NCI-H1930 (cell line): ENCODE measurements at places on chromosomes 1 and 21.
A peak's percentile ranks its signal among the peaks of the same experiment; 100 is the strongest.

- no peak for DNase-seq
Observed at GRCh38 chr1:225897595-225898514, 8.9 kb upstream of the LEFTY1 start.

DNA sequence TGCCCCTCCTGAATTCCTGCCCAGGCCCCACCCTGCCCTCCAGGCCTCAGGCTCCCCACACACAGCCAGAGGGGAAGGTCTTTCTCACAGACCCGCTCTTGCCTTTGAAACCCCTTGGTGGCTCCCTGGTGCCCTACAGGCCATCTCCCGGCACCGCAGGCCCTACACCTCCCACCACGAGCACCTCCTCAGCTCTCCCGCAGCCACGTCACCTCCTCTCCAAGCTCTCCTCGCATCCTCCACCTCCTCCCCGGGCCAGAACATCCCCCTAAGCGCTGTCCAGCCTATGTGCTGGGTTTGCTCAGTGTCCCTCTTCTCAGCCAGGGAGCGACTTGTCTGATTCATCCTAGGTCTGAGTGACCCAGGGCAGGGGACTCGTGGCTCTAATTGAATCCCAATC, 66.4 kb downstream of the DMRTB1 start:
- DNase-seq: no peak

- DNase-seq: no peak
Observed at GRCh38 chr1:147840909-147841308, 61.7 kb upstream of the GJA8 start.

- DNase-seq: no peak
Observed at GRCh38 chr1:109484519-109484975, 842 bp downstream of the ATXN7L2 start.

DNA sequence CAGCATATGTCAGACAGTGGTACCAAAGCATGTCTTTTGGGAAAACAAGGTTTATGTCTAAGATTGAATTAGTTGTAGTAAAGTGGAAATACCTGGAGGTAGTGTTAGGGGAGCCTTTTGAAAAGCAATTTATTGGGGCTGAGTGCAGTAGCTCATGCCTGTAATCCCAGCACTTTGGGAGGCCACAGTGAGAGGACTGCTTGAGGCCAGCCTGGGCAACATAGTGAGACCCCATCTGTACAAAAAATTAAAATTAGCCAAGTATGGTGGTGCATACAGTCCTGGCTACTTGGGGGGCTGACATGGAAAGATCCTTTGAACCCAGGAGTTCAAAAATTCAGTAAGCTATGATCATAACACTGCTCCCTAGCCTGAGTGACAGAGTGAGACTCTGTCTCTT, 7.3 kb downstream of the ZMPSTE24 start:
- DNase-seq: no peak

GRCh38 chr1:158362482-158362881, 8.8 kb downstream of the CD1E start:
- DNase-seq: no peak

GRCh38 chr1:8496473-8496872, 178.6 kb downstream of the SLC45A1 start:
- no peak for DNase-seq

DNA sequence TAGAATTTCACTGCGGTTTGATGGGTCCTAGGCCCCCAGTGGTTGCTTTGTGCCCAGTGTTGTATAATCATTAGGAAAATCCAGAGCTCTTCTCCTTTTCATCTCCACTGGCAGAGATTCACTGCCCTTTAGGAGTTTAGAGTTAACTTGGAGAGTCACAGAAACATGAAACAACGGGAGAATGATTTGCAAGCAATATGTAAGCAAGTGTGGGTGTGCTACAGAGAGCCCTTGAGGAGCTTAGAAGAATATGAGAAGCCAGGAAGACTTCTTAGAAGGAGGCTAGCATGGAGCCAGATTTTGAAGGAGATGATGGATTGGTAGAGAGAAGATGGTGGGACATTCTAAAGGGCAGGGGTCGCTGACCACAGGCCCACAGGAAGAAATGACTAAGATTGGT, 327.3 kb downstream of the ZNF326 start:
- DNase-seq: no peak

DNA sequence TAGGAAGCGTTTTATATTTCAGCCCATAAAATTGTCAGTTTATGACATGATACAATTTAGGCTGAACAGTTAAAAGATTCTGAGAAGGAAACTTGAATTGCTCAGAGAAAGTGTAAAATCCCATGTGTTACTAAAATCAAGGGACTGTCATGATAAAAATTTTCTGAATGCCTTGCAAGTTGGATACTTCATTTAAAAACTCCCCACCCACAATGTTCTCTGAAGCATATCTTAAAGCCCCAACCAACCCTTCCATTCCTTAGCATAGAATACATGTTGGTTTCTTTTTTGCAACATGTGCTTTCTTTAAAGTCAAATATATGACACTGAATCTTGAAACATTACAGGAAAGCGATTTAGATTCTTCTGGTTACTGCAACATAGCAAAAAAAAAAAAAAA, 97.4 kb downstream of the MRPL39 start:
- no peak for DNase-seq

GRCh38 chr1:226401355-226402303, 6.3 kb downstream of the PARP1 start:
- no peak for DNase-seq

DNA sequence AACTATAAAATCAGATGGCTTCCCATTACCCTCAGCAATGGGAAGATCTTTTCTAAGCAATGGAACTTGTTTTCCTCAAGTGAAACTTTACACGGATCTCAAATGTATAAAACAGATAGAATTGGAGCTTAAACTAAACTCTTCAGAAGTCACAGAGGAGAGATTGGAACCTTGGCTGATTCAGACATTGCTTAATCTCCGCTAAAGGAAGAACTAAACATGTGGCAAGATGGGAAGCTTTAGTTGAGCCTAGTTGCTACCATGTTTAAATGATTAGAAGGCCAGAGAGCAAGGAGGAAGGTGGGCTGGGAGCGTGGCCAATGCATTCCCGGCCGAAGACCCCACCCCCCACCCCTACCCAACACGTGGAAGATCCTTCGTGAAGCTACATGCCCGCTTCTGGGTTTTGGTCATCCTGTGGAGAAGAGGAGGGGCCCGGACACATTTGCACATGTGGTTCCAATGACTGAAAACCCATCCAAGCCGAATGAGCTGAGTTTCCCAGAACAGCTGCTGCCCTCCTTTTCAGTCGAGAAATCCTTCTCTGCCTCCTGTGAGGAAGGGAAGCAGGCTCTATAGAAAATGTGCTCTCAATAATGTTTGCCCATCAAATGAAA, 164.3 kb downstream of the MIS18A start:
- DNase-seq: no peak

- DNase-seq: no peak
Observed at GRCh38 chr1:155850345-155850744, 6.7 kb downstream of the GON4L start.

DNA sequence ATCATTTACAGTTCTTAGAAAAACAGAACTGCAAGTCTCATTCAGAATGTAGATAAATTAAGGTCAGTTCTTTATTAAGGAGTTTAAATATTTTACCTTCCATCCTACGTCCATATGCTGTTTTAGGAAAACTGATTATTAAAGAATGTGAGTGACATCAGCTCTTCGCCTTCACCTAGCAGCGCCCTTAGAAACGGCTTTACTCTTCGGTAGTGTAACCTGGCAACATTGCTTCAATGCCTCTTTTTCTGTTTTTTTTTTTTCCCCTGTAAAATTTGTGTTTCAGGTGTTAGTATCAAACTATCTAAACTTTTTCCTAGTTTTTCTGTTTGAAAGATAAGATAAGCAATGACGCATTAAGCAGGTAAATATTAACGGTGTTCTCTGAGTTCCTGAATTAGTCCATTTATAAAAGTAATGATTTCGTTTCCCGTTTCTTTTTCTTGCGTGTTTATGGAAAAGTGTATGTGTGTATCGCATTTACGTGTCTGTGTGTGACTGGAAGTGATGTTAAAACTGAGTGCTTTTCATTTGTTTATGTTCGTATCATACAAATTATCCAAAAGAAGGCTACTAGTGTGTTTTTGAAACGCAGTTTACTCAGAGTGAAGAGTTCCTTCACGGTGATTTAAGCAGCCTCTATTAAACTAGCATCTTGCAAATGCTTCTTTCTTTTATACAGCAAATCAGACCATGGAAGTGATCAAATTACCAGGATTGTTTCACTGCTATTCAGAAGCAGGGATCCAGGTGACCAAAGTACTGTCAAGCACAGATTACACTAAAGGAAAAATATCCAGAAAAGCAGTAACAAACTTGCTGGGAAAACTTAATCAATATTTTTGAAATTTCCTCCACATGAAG, 139.0 kb downstream of the SDCCAG8 start:
- DNase-seq: no peak

DNA sequence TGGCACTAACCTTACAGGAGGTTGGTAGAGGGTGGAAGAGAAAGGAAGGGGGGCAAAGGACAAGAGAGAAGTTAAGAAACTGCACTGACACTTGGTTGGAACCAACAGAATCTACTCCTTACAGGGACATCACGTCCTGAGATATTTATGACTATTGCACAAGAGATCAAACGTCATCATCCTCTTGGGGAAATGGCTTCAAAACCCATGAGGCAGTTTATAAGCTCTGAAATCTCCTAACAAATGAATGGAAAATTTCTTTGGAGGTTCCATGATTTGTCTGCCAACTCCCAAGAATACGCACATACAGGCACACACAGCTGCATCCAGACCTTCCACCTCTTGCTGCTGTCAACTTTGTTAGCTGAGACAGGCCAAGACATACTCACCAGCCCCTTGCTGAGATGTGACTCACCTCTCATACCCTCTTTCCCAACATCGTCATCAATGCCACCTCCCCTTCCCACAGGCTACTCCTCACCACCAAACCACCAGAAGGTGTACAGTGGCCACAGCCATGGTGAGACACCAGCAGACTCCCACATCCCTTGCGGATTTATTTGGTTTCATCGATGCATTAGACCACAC, 135.5 kb downstream of the SETD4 start:
- no peak for DNase-seq

DNA sequence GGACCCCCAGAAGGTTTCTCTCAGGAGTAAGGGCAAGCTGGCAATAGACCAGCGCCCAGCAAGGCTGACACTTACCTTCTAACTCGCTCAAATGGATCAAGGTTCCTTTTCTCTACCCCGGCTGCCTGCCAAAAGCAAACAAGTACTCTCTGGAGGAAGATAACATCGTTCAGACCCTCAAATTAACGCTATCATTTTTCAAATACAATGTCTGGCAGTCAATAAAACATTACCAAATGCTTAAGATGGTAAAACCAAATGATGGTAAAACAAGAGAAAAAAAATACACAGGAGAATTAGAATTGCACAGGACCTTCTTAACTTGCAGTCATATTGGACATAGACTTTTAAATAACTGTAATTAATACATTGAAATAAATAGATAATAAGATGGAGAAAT, 148.1 kb downstream of the SPATA46 start:
- DNase-seq: no peak

- no peak for DNase-seq
Observed at GRCh38 chr1:69321311-69321710, 246.4 kb upstream of the LRRC7 start.

GRCh38 chr1:205348554-205349487, 7.9 kb downstream of the KLHDC8A start:
- DNase-seq: no peak

DNA sequence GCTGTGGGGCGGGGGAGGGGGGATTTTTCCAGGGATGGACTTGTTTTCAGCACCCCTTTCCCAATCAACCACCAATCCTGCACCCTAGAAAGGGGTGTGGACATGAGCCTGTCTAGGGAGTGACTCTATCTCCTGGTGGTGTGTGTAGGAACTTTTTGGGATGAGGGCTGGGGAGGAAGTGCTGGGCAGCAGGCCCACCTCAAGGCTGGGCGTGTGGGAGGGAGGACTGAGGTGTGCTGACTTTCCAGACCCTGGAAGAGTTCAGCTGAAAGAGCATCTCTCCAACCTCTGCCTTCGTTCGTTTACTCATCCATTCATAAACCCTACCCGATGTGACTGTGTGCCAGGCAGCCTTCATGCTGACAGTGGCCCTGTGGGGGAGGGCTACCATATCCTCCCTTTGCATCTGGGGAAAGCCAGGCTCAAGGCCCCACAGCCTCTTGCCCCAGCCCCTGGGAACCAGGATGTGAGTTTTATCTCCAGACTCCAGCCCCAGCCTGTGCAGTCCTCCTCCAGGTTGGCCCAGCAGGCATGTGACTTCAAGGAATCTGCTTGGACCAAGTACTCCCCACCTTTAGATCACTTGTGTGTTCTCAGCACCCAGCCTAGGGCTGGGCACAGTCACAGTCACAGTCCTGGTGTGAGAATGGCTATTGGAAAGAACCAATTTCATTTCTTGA, 6.7 kb downstream of the KNCN start:
- no peak for DNase-seq

GRCh38 chr1:170620164-170620563, 43.8 kb upstream of the PRRX1 start:
- no peak for DNase-seq

DNA sequence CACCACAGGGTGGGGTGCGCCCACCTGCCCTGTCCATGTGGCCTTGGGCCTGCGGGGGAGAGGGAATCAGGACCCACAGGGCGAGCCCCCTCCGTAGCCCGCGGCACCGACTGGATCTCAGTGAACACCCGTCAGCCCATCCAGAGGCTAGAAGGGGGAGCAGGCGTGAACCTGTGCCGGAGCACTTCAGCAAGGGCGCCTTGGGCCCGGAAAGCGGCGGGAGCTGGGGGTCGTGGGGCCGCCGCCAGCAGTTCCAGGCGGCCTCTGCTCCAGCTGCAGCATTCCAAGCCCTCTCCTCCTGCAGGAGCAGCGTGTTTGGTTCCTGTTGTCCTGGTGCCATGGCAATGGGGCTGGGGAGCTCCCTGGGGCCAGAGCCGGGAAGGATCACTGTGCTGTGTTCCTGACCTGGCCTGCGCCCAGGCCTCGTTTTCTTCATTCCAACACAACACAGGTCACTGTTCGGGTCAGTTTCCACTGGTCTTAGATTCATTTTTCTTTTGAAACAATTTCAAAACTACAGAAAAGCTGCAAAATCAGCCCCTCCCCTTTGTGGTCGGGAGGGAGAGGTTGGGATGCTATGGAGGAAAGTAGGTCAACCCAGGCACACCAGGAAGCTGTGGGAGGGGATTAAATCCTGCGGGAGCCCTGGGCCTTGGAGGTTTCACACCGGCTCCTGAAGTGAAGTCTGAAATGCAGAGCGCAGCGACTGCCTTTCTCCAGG, 18.8 kb downstream of the SLX9 start:
- no peak for DNase-seq

DNA sequence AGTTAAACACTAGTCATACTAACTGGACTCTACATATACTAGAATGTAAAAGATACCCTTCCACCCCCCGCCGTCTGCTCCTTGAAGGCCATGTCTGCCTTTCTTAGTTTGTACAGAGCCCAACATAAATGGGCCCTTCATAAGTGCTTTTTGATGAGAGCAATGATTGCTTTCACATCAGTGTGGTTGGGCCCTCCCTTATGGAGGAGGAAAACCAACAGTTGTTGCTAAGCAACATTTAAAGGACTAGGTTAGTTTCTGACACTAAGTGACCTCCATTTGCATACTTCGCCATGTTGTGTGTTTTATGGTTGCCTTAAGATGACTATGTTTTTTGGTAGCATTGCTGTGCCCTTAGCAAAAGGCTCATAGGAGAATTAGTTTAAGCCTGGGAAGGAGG, 182.0 kb upstream of the SGIP1 start:
- DNase-seq: peak; percentile 28

- no peak for DNase-seq
Observed at GRCh38 chr1:30887485-30888315, 20.9 kb downstream of the SDC3 start.

GRCh38 chr1:236175642-236176336, 33.5 kb downstream of the GPR137B start:
- DNase-seq: no peak

GRCh38 chr1:60904099-60904851, 178.1 kb upstream of the NFIA start:
- no peak for DNase-seq

- DNase-seq: no peak
Observed at GRCh38 chr1:232108598-232108997, 482.0 kb downstream of the DISC1 start.
